ENCODE measurements at places on chromosomes 13 and 19.

DNA sequence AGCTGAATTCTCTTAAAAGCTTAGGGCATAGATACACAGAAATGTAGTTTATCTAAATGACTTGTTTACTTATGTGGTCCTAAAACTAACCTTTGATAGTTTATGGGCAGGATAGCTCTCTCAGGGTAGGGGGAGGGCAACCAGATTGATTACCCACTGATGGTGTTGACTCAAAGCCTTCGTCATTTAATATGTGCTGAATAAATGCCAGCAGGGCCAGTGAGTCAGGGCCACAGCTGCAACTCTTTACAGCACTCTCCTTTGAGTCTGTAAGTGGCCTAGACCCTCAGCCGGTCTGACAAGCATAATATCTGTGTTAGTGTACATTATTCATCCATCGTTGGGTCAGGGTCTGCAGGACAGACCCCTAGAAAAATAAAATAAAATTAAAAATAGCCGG, 128.5 kb downstream of the ZNF675 start:
- no peak for DNase-seq

- DNase-seq = no peak
These were observed 2299.5 kb downstream of the PCDH9 start for GRCh38 chr13:64930636-64931035.

GRCh38 chr13:72424059-72424458, 303.4 kb downstream of the MZT1 start:
- DNase-seq = no peak

DNA sequence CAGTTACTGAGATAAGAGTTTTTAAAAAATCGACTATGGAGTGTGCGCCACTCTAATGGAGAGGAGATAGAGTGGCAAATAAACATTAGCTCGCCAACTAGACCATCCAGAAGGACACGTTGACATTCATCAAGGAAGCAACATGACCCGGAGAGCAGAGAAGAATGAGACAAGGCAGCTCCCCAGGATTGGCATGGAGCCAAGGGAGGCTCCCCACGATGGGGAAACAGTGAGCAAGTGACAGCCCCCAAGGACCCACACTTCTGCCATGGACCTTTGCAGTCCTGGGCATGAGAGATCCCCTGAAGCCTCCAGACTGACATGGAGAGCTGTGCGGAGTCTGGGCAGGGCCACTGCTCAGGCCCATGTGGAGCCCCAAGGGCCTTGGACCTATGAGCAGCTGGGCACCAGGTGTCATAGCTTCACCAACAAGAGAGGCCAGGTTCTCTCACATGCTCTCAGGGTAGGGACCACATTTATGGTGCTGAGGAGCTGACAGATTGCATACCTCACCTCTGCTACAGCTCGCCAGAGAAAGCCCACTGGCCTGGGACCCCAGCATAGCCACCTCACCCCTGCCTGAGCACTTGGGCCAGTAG, 6.7 kb downstream of the SIGLEC6 start:
- no peak for DNase-seq

- DNase-seq = no peak
These were observed 12.4 kb upstream of the SULT2B1 start for GRCh38 chr19:48539503-48540096.

DNA sequence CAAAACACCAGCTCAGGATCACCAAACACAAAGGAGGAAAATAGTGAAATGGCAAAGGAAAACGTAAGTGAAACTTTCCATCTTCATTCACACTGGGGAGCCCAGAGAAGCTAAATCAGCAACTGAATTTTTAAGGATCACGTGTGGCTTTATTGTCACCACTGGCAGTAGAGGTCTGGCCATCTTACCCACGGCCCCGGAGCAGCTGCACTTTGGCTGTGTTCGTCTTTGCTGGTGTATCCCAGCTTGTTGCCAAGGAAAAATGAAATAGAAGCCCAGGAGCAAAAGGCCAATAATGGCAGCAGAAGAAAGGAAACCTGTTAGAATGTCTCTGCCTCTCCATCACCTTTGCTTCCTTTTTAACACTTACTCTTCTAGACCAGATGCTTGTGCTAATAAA, 274.7 kb downstream of the FOXO1 start:
- no peak for DNase-seq

- no peak for DNase-seq
These were observed 63.4 kb downstream of the KDM4B start for GRCh38 chr19:5032101-5032967.

DNA sequence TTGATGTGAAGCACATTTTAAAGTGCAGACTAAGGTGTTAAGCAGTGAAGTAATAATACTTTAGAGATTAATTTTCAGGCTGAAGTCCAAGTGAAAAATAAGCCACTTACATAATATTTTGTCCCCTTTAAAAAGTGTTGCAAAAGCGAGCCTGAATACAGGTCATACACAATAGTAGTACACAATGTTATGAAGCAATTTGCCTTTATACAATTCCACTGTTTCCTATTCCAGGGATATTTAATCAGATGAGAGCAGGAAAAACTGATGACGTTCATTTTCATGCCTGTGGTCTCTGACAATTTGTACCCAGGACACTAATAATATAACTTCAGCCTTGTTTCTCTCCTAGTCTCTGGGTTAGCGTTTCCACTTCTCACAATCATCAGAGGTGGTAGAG, 916.7 kb downstream of the PCDH9 start:
- no peak for DNase-seq
